Activated naive CD4-positive, alpha-beta T cell treated with Interleukin-2 at 50 U/mL for 16 hours (primary cell): ENCODE measurements at places on chromosomes 3 and 15.

DNA sequence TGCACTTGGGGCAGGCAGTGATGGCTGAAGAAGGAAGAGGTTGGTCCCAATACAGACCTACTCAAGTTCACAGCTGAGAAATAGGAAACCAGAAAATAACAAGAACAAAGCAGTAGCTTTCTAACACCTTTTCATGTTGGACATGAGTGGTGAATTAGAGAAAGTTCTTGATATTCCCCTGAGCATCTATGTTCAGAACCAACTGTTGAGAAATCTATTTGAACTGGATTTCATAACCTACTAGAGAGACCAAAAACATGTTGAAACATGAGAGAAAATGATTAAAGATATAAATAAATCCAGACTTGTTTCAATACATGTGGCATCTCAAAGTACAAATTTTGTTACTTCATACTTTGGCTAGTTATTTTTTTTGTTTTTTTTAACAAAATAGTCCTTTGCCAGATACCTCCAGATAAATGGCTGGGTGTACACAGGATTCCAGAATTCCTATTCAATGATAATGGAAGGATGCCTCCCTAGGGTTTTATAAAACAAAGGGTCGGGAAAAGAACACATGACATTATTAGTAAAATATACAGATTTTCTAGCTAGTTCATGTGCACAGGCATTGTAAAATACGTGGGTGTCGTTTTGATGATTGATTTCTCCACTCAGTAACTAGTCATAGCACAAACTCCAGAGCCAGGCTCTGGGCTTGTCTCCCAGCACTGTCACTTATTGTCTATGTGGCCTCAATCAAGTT is 34.4 kb upstream of the TNFSF10 start:
- no peak for DNase-seq

GRCh38 chr3:149603126-149604074 is 54.4 kb downstream of the WWTR1 start:
- no peak for DNase-seq

GRCh38 chr3:97817965-97818364 is 3.8 kb upstream of the CRYBG3 start:
- DNase-seq: no peak

DNA sequence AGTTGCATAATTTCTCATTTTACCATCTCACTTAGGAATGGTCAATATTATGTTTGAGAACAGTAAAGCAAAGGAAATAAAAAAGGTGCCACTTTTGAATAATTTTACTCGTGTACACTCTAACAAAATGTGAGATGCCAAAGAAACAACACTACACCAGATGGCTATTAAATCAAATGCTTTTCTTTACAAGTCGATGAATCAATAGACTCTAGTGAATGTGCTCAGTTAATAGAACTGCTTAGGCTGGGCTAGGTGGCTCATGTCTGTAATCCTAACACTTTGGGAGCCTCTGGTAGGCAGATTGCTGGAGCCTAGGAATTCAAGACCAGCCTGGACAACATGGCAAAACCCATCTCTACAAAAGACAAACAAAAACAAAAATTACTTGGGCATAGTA is 87.9 kb downstream of the ZNF609 start:
- DNase-seq: no peak

DNA sequence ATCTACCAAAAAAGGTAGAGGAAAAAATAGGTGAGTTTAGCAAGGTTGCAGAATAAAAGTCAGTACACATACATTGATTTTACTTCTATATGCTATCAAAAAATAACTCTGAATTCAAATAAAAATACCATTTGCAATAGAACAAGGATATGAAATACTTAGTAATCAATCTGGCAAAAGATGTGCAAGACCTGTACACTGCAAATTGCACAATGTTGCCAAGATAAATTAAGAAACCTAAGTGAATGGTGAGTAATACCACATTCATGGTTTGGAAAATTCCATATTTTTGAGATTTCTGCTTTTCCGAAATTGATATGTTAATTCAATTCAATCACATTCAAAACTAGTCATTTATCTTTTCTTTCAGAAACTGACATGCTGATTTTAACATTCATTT is 464.8 kb downstream of the EPHA3 start:
- DNase-seq: no peak

DNA sequence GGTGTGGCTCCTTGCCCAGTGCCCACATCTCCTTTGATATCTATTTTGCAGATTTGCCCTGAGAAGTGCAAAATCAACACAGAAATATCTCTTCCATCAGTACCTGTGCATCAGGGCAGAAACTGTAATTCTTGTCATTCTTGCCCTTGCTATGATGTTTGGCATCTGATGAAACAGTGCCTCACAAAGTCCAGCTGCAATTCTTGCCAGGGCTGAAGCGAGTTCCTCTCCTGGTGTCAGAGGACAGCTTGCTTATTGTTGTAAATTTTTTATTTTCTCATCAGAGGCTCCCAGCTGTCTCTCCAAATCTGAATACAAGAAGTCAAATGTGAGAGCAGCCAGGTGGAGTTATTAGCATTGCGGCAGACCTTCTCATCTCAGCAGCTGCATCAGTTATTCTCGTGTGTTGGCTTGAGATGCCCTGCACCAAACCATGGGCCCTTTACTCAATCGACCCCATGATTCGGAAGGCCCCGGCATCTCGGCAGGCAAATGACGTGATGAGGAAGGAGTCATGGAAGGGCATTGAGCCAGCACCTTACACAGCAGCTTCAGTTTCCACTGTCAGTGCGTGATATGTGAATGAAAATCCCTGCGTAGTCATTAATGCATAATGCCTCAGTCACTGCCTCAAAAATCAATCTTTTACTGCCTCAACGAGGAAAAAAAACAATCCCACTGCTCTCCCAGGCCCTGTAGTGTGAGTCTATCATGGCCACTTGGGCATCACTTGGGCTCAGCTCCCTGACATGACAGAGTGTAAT is 93.4 kb downstream of the CCNL1 start:
- DNase-seq: no peak

DNA sequence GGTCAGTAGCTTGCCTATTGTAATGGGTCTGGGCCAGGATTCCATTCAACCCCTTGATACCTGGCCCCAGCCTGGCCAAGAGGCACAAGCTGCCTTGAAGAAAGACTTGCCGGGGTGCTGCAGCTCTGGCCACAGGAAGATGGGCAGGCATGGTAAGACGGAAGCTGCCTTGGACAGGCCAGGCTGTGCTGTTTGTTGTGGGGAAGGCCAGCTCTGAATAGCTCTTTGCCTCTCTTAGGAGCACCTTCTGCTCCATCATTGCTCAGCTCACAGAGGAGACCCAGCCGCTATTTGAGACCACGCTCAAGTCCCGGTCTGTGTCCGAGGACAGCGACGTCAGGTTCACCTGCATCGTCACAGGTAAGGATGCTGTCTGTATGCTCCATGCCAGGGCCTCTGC is 10.1 kb downstream of the ALPK3 start:
- DNase-seq: no peak

DNA sequence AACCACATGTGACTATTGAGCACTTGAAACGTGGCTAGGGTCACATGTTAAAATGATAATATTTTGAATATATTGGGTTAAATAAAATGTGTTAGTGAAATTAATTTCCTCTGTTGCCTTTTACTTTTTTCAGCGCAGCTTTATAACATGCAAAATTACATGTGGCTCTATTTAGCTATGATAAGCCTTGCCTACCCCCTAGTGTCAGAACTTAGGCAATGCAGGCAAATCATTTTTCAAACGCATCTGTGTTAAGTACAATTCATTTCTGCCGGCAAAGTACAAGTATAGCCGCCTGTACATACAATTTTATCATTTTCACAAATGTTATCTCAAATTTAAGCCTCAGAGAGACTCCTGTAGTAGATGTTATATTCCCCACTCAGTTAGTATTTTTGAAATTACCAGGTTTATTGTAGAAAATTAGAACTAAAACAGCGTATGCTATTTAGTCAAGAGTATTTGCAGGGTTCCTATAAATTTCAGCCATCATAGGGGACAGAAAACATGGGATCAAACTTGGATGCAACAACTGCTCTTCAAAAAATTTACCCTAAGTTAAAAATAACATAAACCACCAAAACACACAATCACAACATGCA is 56.1 kb downstream of the TAFA4 start:
- peak; percentile 7 for DNase-seq

GRCh38 chr3:101253396-101253795 is 67.0 kb downstream of the IMPG2 start:
- DNase-seq: no peak

GRCh38 chr3:49750056-49750455 is 26.3 kb upstream of the GMPPB start:
- no peak for DNase-seq

- no peak for DNase-seq
These were observed 8.6 kb upstream of the ZNF148 start for GRCh38 chr3:125383744-125384143.

DNA sequence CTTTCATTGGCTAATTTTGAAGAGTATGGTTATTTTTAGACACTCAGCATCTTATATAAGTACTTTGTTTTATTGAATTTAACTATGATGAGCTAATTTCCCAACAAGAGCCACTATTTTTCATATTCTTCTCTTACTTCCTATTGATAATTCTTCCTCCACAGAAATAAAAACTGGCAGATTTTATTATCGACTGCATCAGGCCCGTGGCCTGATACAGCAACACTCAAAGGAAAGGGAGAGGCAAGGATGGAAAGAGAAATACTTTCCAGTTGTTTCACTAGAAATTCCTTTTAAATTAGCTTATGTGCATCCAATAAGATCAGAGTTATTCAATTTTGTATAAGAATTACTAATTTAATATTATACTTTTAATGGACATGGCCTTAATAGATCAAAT is 886.3 kb downstream of the ROBO1 start:
- DNase-seq: no peak

- no peak for DNase-seq
These were observed 103.5 kb downstream of the IMPG2 start for GRCh38 chr3:101216710-101217465.

DNA sequence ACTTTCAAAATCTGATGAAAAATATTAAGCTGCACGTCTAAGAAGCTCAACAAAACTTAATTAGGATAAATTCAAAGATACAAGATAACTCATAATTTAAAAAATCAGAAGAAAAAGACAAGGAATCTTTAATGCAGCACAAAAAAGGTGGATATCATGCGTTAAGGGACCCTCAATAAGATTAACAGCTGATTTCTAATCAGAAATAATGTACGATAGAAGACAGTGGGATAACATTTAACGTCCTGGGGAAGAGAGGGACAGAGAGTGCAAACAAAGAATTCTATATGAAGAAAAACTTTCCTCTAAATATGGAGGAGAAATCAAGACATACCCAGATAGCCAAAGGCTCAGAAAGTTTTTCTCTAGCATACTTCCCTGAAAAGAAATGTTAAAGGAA is 519.5 kb downstream of the PYDC2 start:
- no peak for DNase-seq

GRCh38 chr3:100518983-100519382 is 26.6 kb downstream of the TMEM45A start:
- DNase-seq: no peak

DNA sequence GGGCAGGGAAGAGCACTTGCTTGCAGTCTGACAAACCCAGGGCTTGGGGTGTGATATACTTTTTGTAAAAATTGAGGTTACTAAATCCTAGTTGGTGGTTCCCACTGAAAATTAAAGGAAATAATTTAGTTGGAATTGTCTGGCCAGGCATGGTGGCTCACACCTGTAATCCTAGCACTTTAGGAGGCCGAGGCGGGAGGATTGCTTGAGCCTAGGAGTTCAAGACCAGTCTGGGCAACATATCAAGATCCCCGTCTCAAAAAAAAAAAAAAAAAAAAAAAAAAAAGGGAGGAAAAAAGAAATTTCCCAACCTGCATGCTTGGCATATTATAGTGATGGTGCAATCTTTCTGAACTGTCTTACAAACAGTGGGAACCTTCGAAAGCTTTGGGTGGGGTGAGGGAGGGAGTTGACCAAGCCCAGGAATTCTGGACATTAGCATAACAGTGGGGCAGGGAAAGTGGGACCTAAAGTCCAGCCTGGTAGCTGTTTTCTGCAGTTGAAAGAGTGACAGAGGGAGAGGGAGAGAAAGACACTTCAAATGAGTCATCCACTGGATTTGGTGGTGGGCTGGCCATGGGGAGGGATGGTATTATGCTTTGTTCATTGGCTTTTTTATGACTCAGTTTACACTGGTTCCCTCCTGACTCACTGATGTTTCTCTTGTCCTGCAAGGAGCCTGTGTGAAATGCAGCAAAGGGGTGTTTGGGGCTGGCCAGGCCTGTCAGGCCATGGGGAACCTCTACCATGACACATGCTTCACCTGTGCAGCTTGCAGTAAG is 41.1 kb downstream of the LIMD1 start:
- DNase-seq: no peak

- no peak for DNase-seq
These were observed 43.6 kb upstream of the CTSH start for GRCh38 chr15:78988361-78988911.

DNA sequence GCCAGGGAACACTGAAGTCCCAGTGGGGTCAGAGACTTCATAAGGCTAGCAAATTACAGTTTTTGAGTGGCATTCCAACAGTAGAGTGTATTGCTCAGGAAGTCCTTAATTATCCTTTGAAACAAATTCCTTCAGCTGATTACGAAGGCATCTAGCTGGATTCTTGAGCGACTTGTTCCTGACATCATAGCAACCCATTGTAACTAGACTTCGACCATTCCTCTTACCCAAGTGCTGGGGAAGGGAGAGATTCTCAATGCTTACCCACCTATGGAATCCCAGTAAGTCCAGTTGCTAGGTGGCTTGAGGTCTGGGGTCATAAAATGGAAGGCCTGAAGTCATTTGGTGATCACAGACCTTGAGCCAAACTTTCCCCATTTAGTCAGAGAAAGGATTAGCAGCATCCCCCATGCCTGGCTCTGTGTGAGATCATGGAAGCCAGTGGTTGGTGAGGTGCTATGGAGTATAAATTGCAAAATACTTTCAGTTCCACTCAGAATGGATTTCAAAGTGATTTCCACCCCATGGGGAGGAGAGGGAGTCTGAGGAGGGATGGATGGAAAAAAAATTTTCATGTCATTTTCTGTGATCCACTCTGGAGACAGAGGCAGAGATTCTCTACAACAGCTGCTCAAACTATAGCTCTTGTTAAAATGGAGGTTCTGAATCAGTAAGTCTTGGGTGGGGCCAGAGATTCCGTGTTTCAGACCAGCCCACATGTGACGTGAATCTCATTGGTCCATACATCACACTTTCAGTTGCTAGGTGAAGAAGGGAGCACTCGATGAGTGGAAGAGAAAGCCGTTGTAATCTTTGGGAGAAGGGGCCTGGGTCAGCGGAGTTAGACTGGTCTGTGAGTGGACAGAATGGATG is 45.7 kb downstream of the CD86 start:
- DNase-seq: peak; percentile 47

DNA sequence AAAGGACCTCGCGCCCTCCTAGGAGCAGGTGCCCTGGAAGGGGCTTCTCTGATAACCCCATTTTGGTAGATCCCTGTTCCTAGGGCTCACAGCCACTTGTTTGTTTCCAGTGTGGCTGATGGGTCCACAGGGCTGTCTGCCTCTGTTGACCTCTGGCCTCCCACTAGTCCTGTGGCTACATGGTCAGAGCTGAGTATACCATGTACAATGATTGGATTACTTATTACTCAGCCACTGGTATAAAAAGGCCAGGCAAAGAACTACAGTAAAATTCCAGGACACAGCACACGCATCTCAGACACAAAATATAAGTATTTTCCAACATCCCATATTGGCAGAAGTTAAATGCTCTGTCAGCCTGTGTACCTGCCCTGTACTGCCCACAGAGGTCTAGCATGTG is 277.3 kb downstream of the GABRG3 start:
- no peak for DNase-seq
